Activated CD4-positive, alpha-beta T cell treated with anti-CD3 and anti-CD28 coated beads for 4 hours (primary cell): ENCODE measurements at places on chromosomes 2 and 18.

DNA sequence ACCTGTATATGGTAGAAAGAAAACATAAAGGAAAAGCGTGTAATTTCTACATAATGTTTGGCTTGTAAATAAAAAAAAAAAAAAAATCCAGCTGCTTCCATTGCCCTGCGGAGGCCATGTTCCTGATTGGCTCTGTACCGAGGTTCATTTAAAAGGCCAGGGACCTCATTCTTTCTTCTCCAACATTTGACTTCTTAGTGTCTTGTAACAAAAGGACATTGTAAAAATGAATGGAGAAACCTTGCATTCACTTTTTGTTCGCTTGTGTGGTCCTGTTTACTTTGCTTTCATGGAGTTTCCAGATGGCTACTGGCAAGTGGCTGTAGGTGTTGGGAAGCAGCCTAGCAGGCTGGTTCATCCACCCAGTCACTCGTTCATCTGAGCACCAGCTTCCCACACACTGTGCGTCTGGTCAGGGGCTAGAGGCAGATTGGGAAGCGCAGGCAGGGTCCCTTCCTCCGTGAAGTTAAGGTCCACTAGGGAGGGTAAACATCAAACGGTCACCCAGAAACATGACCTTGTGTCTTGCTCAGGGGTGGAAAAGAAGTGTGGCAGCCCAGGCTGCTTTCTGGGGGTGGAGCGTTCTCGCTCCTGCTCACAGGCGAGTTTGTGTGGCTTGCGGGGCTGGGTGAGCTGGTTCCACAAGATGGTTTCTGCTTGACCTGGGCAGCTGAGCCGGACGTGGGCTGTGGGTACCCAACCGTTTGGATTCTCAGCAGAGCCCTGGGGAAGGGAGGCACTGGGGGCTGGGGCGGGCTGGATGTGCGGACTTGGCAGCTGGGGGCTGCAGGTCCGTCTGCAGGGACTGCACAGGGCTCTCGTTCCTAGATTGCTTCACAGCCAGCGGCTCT is 260.7 kb downstream of the AGAP1 start:
- no peak for DNase-seq

- no peak for DNase-seq
These were observed 128.5 kb downstream of the QPCT start for GRCh38 chr2:37472959-37473358.

- DNase-seq: no peak
These were observed 789 bp upstream of the COX7A2L start for GRCh38 chr2:42361728-42362283.

- DNase-seq: no peak
These were observed 211.7 kb downstream of the GLI2 start for GRCh38 chr2:120947327-120947726.

- no peak for DNase-seq
These were observed 40.5 kb downstream of the COLEC12 start for GRCh38 chr18:459814-460593.

DNA sequence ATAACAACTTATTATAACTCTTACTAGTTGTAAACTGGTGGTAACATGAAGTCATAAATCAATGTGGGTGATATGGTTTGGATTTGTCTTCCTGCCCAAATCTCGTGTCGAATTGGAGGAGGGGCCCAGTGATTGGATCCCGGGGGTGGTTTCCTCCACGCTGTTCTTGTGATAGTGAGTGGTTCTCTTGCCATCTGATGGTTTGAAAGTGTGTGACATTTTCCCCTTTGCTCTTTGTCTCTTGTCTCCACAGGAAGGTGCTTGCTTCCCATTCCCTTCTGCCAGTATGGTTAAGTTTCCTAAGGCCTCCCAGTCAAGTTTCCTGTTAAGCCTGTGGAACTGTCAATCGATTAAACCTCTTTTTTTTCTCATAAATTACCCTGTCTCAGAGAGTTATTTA is 321.6 kb downstream of the DSEL start:
- no peak for DNase-seq

DNA sequence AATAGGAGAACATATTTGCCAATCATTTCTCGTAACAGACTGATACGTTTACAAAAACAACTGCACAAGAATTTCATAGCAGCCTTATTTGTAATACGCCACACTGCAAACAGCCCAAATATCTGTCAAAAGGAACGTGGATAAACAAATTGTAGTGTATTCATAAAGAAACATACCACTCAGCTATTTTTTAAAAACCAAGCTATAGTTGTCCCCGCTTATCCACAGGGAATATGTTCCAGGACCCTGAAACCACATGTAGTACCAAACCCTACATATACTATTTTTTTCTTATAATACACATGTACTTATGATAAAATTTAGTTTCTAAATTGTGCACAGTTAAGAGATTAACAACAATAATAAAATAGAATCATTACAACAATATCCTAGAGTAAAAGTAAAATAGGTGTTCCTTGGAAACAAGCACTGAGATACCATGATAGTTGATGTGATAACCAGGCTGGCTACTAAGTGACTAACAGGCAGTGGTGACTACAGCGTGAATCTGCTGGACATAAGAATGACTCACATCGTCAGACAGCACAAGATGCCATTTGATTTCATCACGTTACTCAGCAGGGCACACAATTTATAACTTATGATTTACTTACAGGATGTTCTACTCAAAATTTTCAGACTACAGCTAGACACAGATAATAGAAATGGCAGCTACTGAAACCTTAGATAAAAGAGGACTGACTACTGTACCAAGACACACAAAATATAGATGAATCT is 367.4 kb downstream of the NCKAP5 start:
- no peak for DNase-seq

DNA sequence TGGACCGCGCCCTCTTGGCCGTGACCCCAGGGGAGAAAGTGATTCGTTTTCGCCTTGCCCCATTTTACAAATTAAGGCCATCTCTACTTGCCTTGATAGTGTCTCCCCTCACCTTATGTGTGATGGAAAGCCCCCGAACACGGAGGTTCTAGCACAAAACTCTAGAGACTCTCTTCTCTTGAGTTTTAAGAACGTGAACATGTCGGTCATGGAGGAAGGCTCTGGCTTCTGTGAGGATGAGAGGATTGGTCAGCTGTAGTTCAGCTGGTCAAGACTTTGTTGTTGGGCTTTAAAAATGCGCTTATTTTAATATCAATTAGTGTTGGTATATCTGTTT is 828 bp downstream of the DYNC1I2 start:
- no peak for DNase-seq

- DNase-seq: no peak
These were observed 165.8 kb downstream of the RPIA start for GRCh38 chr2:88857274-88857741.

DNA sequence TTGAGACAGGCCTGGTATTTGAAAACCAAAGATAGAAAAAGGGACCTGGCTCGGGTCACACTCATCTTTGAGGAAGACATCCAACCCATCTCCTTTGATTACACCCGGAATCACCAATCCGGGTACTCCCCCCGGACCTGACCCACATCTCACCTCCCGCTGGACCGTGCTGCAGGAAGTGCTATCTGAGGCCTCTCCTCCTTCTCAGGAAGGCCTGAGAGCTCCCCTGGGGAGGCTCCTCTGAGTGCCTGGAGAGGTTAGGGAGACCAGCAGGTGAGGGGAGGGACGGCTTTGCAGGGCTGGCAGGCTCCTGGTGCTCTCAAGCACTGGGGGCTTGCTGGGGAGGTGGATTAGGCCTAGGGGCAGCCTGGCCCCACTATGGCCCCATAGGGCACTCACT is 170.9 kb downstream of the ACKR3 start:
- DNase-seq: no peak

- DNase-seq: no peak
These were observed 264.1 kb downstream of the CDH20 start for GRCh38 chr18:61597316-61597715.

GRCh38 chr18:711310-711656 is 1.1 kb downstream of the ENOSF1 start:
- DNase-seq: no peak

DNA sequence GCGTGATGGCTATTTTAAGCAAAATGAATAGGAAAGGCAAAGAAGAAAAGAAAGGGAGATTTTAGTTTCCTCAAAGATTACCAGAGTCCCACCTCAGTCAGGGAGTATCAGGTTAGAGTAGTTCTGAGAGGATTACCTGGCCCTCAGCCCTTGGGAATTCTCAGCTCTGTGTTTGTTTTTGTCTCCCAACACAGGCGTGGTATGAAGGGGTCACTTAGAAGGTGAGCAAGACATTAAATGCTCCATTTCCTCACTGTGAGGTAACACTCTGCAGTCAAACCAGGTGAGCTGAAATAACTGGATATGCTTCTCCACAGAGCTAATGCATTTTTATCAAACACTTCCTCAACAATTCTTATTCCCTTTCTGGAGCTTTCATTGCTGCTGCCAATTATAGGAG is 232.2 kb downstream of the IKZF2 start:
- DNase-seq: no peak

GRCh38 chr2:54613794-54614257 is 109.6 kb upstream of the EML6 start:
- DNase-seq: no peak

DNA sequence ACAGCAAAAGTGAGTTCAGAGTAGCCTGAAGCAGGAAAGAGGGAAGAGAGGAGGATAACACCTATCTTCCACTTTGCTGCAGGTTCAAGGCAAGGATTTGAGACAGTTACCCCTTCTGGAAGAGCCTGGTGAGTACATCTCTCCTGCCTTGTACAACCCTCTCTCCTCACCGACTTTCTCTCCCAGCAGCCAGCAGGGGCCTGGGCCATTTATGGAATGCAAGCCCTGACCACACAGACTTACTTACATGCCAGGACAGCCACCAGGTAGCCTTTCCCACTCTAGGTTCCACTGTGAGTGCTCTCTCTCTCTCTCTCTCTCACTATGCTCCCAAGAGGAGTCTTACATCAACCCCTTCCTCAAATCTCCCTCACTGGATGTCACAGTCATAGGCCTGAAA is 57.0 kb downstream of the BCL11A start:
- no peak for DNase-seq

DNA sequence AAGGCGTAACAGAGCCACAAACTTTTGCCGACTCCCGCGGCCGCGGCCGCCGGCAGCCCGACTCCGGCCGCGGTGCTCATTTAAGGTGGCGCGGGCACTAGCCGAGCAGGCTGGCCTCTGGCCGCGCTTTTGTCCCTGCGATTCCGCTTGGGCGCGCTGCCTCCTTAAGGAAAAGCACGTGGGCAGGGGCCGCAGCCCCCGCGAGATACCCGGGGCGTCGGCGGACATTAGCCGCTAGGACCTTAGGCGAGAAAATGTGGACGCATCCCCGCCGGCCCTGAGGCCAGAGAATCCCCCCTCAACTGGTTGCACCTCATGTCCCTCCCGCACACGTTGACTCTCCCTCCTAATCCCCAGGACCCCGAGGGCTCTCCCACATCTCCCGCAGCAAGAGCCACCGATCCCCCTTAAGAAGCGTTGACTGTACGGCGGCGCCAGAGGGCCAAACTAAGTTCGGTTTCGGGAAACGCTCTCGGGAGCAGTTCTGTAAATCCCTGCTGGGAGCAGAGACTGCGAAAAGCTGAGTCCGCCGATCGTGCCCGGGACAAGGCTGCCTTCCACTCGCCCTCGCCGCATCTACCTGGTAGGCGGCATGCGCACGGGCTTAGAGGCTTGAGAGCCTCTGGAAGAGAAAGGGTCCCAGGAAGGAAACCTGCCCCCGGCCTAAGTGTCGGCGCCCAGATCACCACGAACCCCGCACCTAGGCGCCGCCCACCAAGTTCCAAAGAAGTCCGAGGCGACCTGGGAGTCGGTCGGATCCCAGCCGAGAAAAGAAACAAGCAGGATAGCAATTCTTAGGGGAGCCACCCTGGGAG is 1.8 kb upstream of the SATB2 start:
- DNase-seq: peak; percentile 62

DNA sequence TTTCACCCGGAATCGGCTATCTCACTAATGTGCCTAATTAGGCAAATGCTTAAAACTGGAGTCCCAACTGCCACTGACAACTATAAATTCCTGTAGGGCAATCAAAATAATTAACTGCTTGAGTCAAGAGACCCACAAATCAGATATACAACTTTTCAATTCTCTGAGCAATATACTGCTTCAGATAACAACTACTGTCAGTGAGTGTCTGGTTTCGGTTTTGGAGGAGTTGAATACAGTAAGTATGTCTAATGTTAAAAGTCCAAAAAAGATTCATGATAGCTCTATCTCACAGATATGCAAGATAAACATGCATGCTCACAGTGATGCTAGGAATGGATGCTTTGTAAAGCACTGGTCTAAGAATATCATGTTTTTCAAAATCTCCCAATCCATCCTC is 283.3 kb downstream of the NRXN1 start:
- no peak for DNase-seq

GRCh38 chr2:289362-290089 is 1.6 kb upstream of the ALKAL2 start:
- DNase-seq: no peak

DNA sequence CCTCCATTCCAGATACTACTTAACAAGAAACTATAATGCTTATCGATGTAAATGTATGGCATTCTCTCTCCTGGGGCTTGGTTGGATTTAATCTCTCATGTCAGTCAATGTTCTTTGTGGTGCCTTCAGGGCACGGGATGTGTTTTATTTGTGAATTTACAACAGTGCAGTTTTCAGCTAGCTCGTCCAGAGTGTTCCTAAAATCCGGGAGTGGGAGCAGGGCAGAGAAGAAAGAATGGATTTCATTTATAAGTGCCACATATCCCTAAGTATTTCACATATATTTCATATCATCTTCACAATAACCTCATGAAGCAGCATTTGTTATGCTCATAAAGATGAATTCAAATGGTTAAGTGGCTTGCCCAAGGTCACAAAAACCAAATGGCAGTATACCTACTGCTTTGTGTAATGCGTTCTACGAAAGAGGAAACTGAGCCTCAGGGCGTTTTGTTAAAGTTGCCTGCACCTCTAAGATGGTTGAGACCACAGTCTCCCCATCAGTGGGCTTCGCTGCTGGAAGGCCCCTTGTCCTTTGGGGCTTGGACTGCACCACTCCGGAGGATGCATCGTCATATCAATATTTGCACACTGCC is 134.7 kb upstream of the MGAT5 start:
- DNase-seq: no peak

GRCh38 chr2:142142595-142142994 is 11.8 kb upstream of the LRP1B start:
- no peak for DNase-seq

GRCh38 chr2:187310701-187311100 is 137.4 kb downstream of the CALCRL start:
- DNase-seq: no peak

DNA sequence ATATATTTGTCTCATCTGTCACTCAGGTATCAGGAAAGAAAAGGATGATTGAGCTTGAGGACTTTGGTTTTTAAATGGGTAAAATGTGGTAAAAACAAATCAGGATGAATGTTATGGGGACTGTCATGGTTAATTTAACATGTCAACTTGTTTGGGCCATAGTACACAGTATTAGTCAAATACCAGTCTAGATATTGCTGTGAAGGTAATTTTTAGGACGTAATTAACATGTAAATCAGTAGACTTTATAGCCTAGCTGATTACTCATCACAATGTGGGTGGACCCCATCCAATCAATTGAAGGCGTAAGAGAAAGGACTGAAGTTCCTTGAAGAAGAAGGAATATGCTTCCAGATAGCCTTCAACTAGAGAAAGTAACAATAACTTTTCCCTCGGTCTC is 275.7 kb upstream of the ZNF804A start:
- DNase-seq: no peak
